Myocyte (in vitro differentiated cells): ENCODE measurements at places on chromosomes 6 and 20. TPM values are rescaled to one million over a fixed set of nuclear protein-coding genes. Genes with fewer than 3 reads are reported as not detected.

GRCh38 chr6:47057830-47058540 lies 15.9 kb upstream of the ADGRF1 start:
- no peak for DNase-seq

- DNase-seq, result no peak
Measured at GRCh38 chr6:125886021-125886420, 70.5 kb upstream of the HINT3 start.

Gene FKBP1A
- 125 and 146 TPM in 2 replicates for total RNA-seq

- peak; percentile 44 for DNase-seq
Measured at GRCh38 chr6:108653949-108654348, 93.2 kb downstream of the FOXO3 start.

Gene C6orf58
- total RNA-seq, result 0.62 TPM in 1 of 2 replicates, not detected in the other

DNA sequence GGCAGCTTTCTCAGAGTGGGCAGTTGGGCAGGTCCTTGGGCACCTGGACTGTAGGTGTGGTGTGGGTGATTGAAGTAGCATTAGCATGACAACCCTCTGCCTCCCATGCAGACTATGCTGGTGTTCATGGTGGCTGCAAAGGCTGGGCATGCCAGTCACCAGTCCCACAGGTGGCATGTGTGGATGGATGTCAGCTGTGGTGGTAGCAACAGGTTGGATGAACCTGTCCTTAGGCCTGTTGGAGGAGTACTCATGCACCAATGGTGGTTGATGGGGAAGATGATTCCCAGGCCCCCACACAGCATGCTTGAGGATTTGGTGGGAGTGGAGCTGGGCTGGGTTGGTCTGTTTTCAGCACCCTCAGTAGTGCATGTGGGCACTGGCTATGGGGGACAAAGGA lies 251.1 kb downstream of the PAX1 start:
- no peak for DNase-seq

GRCh38 chr6:1617466-1618310 lies 8.0 kb downstream of the FOXC1 start:
- no peak for DNase-seq

DNA sequence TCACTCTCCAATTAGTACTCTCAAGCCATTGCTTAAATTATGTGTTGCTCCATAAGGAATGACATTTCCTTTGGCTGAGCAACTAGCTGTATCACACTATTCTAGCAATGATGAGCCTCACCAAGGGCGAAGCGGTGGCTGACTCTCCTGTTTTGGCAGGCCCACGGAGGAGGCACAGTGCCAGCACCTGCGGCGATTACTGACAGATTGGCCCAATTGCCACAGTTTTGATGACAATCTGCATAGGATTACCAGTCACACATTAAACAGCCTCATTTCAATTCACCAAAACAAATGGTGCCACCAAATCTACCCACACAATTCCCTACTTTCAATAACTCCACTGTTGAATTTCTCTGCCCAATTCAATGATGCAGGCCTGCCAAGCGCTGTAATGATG lies 286.9 kb downstream of the PTPRK start:
- DNase-seq, result no peak

DNA sequence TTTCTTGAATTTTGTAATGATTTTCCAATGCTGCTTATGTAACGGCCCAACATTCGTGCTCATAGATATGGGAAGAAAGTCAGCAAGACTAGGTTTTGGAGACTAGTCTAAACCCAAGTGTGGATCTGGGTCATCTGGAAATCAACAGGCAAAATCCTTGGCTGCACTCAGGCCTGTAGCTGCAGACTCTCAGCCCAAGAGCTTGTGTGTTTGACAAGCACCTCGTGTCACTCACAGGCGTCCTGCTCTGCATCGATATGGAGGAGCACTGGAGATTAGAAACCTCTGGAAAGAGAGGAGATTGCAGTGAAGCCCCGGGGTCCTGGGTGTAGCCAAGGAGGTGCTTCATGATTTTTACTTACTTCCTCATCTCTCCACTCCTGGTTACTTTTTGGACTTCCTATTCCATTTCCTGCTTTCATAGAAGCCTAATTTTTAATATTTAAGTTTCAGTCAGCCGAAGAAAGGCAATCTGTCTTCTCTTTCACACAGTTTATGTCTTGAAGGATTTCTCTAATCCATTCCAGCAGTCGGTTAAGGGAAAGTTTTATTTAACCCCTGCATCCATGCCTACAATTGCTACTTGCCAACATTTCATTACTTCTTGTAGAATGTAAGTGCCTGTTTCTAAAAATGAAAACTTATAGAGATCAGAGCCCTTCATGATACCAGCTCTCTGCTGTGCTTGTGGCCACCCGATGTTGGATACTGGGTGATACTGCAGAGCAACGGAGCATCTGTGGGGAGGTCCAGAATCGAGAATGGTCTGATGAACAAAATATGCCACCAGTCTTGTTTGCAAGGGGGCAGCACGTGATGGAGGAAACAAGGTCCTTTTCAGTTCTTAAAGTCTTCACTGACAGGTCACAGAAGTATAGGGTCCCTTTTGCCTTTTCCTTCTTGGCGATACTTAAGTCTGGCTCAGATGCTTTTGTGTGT lies 296.3 kb downstream of the QKI start:
- DNase-seq, result no peak

DNA sequence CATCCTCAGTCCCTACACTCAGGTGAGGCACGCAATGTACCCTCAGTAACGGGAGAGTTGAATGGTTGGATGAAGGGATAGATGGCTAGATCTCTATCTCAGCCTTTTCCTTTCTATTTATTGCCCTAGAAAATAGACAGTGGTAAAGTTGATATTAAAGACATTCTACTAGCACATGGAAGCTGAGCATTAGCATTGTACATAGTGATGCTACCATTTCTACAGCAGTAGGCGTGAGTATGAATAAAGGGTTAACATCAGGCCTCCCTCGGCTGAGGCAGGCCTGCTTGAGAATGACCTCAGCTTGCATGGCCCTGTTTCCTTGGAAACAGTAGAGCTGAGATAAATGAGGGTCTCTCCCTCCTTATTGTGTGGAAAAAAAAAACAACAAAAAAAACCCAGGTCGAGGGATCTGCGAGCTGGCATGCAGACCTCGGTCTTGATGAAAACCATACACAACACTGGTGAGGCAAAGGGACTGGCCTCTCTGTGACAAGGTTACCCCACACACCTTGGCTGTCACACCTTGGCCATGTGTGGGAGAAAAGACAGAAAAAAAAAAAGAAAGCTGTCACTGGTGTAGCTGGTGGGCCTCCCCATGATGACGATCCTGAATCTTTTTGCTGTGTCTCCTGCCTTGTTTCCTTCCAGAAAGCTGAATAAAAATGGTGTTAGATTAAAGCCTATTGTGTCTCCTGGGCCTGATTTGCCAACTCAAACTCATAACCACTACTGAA lies 160.0 kb downstream of the HACE1 start:
- no peak for DNase-seq

- no peak for DNase-seq
Measured at GRCh38 chr6:572596-573265, 84.2 kb downstream of the HUS1B start.

GRCh38 chr6:14310960-14311359 lies 193.4 kb downstream of the CD83 start:
- no peak for DNase-seq

Gene COL20A1
- 0.05 and 0.21 TPM in 2 replicates for total RNA-seq

Gene ZNF334
- total RNA-seq, result not detected in 2 replicates

DNA sequence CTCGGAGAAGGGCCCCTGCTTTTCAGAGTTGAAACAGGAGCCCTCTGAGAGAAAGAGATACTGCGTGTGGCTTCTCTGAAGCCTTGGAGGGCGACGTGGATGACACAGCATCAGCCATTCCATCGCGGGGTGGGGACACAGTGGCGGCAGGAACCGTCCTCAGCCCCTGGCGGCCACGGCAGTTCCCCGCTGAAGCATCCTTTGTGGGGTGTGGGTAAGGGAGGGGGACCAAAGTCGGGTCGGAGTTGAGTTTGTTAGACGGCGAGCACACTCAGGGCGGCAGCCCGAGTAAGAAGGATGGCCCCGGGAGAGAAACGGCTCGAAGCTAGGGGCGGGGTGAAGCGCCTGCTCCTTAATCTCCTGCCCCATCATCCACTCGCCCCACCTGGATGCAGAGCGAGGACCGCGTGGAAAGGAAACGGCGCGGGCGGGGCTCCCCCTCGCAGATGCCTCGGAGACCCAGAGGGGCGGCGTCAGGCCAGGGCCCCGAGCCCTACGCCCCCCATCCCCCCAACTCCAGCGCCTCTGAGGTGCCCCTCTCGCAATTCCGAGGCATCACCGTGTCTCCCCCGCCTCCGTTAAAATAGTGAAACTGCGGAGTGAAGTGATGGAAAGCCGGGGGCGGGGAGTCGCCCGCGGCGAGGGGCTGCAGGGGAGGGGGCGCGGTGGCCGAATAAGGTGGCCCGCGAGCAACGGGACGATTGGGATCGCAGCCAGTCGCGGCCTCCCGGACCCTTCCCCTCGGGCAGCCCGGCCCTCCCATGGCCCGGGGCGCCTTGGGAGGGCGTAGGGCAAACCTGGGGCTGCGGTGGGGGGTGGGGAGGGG lies 796 bp upstream of the RREB1 start:
- no peak for DNase-seq

GRCh38 chr20:49361862-49362660 lies 84.2 kb upstream of the ZNFX1 start:
- DNase-seq, result peak; percentile 46

DNA sequence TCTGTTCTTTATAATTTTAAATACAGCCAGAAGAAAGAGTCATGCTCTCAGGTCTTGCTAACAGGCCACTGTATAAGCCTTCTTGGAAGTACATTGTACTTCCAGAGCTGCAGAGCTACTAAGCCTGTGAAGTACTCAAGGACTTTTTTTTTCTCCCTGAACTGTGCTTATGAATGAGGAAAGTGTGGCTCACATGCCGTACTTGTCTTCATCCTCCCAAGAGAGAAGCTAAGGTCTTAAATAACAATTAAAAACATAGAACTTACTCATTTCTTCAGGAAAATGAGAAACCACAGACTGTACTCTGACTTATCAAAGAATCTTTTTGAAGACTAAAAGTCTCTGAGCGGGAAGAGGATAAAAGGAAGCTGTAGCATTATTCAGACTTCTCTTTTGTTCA lies 218.3 kb downstream of the HTR1B start:
- DNase-seq, result no peak

DNA sequence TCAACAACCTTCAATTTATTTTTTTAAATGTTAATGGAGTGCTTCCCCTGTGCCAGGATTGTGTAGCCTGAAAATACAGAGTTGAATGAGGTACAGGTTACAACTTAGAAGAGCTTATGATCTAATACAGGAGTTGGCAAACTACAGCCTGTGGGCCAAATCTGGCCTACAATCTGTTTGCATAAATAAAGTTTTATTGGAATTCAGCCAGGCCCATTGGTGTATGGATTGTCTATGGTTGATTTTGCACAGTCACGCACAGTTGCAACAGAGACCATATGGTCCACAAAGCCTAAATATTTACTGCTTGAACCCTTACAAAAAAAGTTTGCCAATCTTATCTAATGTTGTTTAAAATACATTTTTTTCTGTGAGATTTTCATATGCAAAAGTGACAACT lies 177.3 kb upstream of the CCN2 start:
- no peak for DNase-seq

DNA sequence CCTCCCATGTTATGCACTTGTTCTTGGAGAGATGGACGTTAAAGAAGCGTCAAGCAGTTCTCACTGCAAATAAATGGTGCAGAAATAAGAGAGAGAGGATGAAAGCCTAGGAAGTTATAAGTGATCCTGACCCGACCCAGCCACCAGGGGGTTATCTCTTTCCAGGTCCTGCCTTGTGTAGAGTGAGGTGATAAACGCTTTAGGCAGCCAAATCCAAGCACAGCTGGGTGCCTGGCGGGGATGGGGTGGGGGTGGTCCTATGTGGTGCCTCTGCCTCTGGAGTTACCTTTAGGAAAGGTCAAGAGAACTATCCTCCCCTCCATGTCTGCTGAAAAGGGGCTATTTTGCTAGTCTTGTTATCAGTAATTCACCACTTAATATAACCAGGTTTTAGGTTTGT lies 9.2 kb upstream of the TFAP2A start:
- DNase-seq, result no peak

GRCh38 chr20:45965169-45966002 lies 6.6 kb downstream of the ZNF335 start:
- no peak for DNase-seq

Gene OR12D3
- total RNA-seq, result not detected in 2 replicates

- peak; percentile 9 for DNase-seq
Measured at GRCh38 chr6:155795173-155795796, 339.6 kb upstream of the NOX3 start.

Gene RBBP8NL
- total RNA-seq, result 0.05 and 0.10 TPM in 2 replicates

DNA sequence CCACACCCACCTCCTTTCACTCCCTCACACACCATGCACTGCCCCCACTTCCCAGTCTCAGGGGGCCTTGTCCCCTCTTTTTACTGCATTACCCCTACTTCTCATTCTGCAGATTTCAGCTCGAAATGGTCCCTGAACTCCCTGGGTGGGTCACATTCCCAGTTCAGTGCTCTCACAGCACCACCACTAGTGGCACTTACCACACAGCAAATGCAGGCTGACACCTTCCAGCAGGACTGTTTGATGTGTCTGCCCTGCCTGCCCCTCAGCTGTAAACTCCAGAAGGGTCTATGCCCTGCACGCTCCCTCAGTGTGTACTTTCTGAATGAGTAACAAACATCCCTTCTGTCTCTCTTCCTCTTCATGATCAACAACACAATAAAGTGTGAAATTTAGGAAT lies 4.0 kb downstream of the DYNLT1 start:
- no peak for DNase-seq

Gene ECT2L
- not detected in 2 replicates for total RNA-seq

Gene ANGPT4
- not detected in 2 replicates for total RNA-seq

DNA sequence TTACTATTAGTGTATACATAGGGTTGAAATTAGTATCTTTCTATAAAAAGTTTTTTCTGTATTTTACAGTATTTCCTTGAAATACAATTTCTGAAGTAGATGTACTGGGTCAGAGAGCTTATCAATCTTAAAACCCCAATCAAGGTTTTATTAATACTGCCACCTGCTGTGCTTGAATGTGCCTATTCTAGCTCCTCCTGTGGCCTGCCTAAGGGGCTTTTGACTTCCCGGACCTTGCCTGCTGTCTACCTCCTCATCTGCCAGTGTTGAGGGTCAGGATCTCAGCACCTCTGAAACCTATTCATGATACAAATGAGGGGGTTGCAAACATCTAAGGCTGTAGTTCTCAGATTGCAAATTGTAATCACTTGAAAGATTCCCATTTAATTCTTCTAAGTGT lies 9.2 kb downstream of the PACRG start:
- peak; percentile 32 for DNase-seq

DNA sequence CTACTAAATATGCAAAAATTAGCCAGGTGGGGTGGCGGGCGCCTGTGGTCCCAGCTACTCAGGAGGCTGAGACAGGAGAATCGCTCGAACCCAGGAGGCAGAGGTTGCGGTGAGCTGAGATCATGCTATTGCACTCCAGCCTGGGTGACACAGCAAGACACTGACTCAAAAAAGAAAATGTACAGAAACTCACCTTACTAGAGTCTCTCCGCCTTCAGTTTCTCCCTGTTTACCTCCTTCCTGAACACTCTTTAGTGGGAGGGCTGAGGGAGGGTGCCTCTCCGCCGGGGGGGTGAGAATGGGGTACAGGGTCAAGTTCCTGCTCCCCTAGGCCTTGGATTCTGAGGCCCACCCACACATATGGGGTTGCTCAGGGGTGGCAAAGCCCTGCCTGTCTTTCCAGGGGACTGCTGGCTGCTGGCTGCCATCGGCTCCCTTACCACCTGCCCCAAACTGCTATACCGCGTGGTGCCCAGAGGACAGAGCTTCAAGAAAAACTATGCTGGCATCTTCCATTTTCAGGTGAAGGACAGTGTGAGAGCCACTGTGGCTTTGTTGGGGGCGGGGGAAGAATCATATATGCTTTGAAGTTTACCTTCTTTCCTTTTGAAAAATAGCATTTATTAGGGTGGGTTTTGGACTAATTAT lies 13.4 kb downstream of the CAPN11 start:
- DNase-seq, result no peak

- DNase-seq, result peak; percentile 77
Measured at GRCh38 chr20:17558154-17558940, 11.5 kb upstream of the DSTN start.
